CD4-positive, alpha-beta T cell treated with Interferon gamma for 1 hour (primary cell): ENCODE measurements at places on chromosomes 3 and 15.

DNA sequence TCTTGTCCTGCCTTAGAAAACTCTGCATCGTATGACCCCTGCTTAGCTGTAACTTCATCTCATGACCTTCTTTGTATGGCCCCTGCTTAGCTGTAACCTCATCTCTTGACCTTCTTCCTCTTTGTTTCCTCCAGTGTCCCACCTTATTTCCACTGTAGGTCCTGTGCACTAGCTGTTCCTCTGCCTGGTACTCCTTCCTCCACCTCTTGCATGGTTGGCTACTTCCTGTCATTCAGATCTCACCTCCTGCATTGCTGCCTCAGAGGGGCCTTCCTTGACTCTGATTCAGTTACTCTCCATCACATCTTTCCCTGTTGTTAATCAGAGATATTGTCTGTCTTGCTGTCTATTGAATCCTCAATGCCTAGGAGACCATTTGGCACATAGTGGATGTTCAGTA is 63.2 kb downstream of the PDE8A start:
- DNase-seq: no peak

DNA sequence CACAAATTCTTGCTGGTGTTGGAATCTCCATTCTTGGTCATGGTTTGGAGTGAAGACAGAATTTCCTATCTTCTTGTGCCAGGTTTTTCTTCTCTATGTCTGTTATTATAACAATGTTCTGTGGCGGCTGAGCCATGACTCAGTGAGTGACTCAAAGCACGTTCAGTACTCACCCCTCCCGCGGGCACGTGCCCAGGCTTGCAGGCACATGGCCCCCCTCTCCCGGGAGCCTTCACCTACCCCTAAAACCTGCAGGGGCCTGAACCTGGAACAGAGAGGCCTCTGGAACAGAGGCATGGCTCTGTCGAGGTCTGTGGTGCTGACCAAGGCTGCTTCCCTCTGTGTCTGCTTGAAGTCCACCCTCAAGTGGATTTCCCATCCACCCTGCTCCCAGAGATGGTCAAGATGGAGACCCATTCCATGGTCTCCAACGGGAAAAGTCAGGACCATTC is 27.6 kb downstream of the PLXNB1 start:
- no peak for DNase-seq

DNA sequence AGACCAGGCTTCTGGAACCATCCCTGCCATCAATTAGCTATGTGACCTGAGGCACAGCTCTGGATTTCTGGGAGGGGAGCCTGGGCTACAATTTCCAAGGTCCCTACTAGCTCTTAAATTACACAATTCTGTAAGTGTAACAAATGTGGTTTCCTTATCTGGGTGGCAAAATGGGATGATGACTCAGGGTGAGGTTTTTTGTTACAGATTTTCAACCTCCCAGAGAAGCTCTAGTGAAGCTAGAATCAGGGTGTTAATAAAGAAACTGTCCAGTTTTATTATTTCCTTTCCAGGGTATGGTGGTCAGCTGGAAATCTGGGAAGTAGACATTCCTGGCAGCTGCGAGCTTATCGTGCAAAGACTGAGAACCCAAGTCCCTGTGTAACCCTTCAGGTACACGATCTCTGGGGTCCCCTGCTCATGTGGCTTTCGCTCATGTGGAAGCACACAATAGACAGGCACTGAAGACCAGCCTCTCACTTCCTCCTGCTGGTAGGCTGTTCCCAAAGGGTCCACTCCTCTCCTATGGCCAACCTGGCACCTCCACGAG is 7.3 kb downstream of the RAB27A start:
- no peak for DNase-seq

DNA sequence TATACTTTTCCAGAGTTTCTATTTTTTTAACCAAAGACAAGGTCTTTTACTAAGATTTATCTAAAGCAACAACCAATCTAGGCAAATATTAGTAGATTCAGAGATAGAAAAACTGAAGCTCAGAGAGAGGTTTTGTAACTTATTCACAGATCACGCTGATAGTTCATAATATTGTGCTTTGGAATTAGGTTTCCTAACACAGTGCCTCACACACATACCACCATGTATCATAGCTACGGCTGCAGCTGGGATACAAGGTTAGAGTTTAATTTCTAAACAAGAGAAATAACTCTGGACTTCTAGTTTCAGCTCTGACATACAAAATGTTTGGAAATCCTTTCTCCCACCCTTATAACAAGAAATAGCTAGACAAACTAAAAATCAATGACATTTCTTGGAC is 565.7 kb downstream of the PYDC2 start:
- no peak for DNase-seq

GRCh38 chr15:44265757-44266156 is 22.8 kb upstream of the GOLM2 start:
- DNase-seq: no peak

GRCh38 chr15:47870956-47871625 is 153.8 kb downstream of the SEMA6D start:
- no peak for DNase-seq

DNA sequence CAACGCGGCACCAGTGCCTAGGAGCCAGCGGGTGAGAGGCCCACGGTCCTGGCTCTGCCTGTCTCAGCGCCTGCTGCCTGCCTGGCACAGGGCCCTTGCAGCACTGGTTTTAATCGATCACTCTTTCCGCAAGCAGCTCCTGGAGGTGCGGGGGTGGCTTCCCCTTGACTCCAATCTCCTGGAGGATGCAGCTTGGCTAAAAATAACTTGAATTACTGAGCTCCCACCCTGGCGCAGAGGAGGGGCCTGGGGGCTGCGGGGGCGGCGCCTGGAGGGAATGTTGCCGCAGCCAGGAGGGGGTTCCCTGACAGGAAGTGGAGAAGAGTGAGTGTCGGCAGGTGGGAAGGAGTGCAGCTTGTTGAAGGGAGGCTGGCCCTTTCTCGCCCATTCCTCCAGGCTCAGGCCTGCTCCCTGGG is 9.9 kb upstream of the RPL29 start:
- no peak for DNase-seq

DNA sequence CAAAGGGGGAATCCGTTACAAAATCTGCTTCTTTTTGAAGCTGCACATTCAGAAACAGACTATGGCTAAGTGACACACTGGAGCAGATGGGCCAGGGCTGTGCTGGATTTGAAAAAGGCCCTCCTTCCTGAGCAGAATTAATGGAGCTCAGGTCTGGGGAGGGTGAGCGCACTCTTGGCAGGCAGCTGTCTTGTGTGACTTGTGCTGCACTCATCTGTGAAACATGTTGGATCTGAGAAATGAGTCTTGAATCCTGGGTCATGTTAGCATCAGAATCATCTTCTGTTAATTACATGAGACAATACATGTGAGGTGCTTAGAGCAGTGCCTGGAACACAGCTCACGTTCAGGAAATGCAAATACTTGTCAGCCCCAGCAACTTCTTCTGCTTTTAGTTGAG is 219.6 kb downstream of the THSD4 start:
- DNase-seq: no peak

DNA sequence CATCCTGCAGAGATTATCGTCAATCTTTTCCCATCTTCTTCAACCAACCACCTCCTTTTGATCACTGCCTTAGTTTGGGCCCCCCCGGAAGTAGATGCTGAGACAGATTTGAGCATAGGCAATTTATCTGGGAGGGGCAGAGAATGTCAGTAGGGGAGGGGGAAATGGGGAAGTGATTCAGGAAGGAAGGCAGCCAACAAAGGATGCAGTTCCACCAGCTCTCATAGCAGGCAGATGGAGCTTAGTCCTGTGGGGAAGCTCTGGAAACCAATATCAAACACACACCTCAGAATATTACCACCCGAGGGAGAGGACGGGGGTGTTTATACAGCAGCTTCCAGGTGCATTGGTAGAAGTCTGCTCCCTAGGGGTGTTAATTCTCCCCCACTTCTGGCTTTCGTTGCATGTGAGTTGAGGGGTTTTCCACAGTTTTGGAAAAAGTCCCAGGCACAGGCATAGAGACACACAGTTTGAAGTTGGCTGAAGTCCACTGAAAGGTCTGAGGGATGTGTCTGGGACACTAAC is 91.5 kb upstream of the TNFAIP8L3 start:
- no peak for DNase-seq

DNA sequence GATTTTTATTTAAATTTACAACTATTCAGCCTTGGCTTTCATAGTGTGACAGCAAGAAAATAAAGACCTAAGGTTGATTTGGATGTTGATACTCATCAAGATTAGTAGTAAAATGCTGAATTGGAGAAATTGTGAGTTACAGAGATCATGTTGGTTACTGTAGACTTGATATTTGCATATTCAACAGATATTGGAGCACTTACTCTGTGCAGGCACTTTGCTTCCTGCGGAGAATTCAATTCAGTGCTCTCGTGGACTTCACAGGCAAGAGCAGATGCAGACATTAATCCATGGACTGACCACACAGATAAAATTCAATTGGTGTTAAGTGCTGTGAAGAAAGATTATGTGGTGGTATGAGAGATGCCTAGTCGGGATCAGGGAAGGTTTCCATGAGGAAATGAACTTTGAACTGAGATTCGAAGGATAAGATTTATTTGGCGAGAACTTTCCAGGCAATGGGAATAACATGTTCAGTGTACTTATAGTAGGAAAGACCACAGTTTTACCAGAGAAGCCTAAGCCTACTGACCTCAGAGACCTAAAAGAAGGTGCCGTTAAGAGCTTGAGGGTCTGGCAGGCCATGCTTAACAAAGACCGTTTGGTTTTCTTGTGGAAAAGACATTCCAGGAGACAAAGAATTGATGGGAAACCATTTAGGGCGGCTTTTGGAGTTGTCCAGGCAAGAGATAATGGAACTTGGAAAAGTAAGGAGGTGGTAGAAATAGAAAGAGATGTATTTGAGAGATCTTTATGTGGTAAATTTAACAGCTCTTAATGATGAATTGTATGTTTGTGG is 4.3 kb downstream of the SELENOT start:
- DNase-seq: no peak

- no peak for DNase-seq
Observed at GRCh38 chr3:12980596-12981290, 92.5 kb downstream of the IQSEC1 start.

DNA sequence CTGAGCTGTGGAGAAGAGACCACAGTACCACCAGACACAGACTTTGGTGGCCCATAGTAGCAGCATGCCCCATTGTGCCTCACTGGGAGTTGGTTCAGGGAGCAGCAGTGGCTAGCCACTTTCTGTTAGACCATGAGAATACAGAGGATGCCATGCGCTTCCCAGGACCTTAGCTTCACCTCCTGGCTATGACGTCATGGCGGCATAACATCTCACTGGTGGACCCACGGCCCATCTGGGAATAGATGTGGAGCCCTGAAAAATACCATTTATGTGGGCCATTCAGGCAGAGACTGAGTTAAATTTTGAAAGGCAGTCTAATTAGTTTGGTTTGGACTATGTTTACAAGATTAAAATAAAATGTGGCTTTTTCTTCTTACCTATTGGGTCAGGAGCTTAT is 55.1 kb upstream of the NMD3 start:
- no peak for DNase-seq

DNA sequence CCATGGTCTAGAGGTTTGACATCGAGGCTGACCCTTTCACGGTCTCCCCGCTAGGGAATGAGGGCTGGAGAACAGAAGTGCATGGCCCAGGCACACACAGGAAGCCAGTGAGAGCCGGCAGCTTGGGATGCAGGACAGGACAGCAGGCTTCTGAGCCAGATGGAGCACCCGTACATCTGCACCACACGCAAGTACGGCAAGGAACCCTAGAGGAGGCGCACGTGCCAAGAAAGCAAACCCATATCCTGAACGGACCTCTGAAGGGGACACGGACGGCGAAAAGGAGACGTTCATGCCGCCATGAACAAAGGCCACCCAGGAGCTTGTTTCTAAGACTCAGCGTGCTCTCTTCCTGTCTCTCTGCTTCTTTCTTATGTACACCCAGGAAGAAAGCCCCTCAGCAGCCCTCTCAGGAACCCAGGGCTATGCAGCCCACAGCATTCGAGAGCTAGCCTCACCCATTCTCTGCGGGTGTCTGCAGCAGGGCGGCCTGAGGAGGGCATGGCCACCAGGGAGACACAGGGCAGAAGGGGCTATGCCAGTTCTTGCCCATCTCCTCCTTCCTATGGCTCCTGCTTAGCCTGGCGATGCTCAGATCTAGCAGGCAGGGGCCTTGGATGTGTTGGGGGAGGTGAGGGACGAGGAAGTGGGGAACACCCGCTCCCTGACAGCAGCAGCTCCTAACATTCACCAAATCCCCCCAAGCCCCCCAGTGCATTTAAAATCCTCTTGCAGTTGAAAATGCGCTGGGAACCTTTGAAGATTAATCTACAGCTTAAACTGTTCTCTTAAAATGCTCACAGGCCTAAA is 81.3 kb downstream of the PCSK6 start:
- no peak for DNase-seq

DNA sequence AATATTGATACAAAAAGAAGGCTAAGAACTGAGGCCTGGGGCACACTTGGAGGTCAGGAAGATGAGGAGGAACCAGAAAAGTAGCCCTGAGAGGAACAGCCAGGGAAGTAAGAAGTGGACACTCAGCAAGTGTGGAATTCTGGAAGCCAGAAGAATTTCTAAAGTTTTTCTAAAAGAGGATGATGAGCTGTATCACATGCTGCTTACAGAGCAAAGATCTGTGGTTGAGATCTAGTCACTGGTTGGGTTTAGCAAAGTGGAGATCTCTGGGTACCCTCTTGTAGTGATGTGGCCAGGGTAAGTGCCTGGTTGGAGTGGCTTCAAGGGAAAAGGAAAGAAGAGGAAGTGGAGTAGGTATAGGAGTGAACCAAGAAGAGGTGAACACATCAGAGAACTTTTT is 95.4 kb upstream of the DAZL start:
- DNase-seq: no peak
